CD4-positive, CD25-positive, alpha-beta regulatory T cell (primary cell): ENCODE measurements at places on chromosomes 2 and 18.

DNA sequence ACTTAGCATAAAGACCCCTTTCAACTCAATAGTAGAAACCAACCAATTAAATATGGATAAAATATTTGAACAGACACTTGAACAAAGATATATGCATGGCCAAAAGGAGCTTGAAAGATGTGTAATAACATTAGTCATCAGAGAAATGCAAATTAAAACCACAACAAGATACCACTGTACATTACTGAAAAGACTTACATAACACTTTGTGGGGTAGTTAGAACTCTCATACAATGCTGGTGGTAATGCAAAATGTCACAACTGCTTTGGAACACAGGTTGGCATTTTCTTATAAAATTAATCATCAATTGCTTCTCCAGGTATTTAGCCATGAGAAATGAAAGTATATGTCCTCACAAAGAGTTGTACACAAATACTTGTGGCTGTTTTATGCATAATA lies 60.7 kb downstream of the TTC27 start:
- DNase-seq = peak; percentile 31

DNA sequence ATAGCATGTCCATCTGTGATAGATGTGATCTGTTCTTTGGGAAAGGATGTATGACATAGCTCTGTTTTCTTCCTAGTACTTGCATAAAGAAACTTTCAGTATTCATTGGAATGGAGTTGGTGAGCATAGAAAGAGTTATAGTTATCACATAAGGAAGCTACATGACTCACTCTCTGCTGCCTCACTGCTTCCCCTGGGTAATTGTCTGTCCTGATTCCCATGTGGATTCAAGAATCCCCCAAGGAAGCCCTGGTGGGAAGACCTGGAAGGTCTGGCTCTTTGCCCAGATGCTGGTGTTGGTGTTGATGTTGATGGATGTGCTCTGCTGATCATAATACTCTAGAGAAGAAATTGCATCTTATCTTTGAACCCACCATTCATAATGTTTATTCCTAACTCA lies 60.6 kb downstream of the PTPN4 start:
- DNase-seq = no peak

GRCh38 chr2:210584834-210585233 lies 28.4 kb downstream of the CPS1 start:
- DNase-seq = no peak

DNA sequence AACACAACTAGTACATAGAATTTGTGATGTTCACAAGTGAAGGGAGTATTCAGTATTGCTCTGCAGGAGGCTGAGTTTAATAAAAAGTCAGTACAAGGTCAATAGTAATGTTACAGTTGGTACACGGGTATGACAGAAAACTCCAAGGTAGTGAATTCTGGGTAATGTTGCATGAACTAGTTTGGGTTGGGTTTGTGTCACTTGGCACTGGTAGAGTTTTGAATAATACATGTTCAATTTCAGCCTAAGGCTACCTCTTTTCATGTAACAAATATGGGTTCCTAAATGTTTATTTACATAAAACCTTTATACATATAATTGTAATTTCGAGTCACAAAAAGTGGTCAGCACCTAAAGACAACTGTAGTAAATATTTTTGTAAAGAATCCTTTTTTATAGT lies 19.4 kb downstream of the CTIF start:
- DNase-seq = no peak

DNA sequence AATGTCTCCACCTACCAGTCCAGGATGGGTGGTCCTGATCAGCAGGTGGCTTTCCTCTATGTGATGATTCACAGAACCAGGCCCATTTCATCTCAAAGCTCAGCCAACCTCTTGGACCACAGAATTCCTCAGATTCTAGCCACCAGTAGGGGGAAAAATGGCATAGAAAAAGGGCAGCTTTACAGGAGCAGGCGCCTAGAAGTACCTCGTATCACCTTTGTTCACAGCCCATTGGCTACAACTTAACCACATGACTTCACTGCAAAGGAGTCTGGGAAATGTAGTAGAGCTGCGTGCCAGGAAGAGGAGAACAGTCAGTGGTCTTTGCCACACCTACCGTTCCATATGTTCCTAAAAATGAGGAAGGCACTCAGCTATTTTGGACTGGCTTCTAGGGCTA lies 62.8 kb upstream of the DTNA start:
- no peak for DNase-seq
